Naive thymus-derived CD4-positive, alpha-beta T cell (primary cell): ENCODE measurements at places on chromosomes 12 and 14.
A peak's percentile ranks its signal among the peaks of the same experiment; 100 is the strongest.

DNA sequence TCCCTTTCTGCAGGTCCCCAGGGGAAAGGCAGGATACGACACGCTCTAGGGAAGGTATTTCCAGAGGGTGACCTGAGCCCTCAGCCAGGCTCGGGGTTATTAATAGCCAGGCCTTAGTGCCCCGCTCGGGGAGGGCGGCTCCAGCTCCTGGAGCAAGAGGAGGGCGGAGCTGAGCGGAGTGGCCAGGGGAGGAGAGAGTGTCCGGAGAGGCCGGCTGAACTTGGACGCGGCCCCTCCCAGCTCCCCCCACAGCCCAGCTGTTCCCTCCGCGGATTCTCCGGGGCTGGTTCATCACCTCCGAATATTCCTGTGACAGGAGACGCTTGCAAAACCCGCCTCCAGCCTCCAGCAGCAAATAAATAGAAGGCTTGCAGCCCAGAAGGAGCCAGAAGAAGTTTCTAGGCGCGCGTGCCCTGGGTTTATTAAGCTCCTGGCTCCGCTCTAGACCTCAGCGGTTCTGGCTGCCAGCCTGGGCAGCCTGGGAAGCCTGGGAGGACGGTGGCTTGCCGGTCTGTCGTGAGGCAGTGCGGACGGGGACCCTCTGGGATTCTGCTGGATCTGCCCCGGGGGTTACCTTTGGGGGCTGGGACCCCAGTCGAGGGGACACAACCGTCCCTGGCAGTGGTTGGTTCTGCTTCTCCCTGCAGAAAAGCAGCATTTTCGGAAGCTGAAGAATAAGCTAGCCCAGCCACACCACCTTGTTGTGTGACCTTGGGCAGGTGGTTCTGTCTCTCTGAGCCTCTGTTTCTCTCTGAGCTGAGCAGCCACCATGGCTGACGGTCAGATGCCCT, at the start of gene HSPB8:
Gene HSPB8, plus strand, starts transcription at position 388 of the 791 bp plus-strand sequence. Its CDS starts 382 bp downstream, at position 770.
- DNase-seq: no peak

DNA sequence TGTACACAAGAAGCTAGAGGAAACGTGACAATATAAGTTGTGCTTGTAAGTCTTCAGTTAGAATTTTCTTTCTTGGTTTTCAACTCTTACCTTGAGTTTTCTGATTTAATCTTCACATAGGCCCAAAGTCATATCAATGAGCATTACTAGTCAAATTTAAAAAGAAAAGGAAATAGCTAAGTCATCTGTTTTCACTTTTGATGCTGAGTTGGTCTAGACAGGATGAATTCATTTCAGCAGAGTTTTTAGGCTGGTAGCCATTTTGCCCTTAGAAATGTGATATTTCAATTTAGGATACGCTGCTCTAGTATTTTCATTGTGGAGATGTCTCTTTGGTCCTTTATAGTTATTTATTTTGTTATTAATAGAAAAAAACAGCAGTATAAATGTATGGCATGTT, 44.6 kb upstream of the KRAS start:
- DNase-seq: no peak

GRCh38 chr12:111274777-111275176, 94.1 kb downstream of the PHETA1 start:
- DNase-seq: no peak

DNA sequence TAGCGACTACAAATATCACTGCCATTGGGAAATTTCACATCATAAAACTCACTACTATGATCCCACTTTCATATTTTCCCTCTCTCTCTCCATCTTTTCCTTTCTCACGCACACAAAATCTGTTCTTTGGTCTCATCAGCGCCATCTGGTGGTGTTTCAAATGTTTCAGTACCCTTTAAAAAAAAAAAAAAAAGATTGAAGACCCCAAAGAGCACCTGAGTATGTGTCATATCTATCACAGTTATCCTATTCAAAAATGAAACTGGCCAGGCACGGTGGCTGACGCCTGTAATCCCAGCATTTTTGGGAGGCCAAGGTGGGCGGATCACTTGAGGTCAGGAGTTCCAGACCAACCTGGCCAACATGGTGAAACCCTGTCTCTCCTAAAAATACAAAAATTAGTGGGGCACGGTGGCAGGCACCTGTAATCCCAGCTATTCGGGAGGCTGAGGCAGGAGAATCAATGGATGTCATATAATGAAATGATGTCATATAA, 72.4 kb downstream of the TTC9 start:
- DNase-seq: peak; percentile 62

DNA sequence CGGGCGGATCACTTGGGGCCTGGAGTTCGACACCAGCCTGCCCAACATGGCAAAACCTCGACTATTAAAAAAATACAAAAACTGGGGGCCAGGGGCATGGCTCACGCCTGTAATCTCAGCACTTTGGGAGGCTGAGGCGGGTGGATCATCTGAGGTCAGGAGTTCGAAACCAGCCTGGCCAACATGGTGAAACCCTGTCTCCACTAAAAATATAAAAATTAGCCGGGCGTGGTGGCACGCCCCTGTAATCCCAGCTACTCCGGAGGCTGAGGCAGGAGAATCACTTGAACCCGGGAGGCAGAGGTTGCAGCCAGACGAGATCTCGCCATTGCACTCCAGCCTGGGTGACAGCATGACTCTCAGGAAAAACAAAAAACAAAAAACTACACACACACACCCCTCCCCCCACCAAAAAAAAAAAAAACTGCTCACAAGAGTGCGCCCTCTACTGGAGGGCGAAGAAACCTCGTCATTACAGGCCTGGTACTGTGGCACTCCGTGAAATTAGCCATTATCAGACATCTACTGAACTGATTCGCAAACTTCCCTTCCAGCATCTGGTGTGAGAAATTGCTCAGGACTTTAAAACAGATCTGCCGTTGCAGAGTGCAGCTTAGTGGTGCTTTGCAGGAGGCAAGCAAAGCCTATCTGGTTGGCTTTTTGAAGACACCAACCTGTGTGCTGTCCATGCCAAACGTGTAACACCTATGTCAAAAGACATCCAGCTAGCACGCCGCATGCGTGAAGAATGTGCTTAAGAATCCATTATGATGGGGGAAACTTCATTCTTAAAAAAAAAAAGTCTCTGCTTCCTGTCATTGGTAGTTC, 7.7 kb downstream of the PPP1R3E start:
- peak; percentile 51 for DNase-seq

GRCh38 chr14:63542231-63542999, 762 bp downstream of the PPP2R5E start:
- DNase-seq: no peak
